Stimulated activated naive B cell treated with anti-CD40 and anti-IgM and Interleukin-4, amounts not matched to agents 10 μg/mL and 1 μg/mL and 100 μg/mL, for 72 hours (primary cell): ENCODE measurements at places on chromosomes 12 and 14.

DNA sequence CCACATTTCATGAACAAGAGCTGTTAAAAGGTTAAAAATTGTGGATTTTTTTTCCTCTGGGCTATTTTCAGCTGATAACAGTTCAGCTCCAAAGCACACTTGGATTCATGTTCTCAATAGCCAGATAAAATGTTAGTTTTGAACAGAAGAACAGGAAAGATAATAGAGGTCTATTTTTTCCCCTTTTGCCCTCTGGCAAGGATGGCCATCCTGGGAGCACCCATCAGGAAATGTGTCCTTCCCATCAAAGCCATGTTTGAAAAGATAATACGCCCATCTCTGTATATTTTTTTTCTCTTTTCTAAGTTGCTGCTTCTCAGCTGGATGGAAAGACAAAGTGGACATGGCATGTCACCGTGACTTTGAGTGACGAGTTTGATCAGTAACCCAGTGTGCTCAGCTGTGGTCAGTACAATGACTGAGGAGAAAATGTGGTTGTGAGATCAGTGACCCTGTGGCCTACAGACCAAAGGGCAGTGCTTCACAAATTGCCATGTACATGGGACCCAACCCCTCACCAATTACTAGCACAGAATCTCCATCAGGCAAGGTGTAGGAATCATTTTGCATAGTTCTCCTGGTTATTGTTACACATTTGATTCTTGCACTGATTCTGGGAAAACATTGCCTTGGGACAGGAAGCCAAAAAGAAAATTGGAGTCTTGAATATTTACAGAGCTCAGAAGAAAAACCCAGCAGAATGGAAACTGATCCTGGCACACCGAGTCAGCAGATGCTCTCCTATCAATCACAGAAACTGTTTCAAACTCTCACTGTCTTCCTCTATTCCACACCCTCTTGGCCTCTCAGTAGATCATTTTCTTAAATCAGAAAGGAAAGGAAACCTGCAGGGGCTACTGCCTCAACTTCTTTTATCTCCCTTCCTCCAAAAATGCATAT lies 64.3 kb downstream of the ANO6 start:
- H3K36me3 ChIP-seq: peaks cover 9% of the 10 kb centered on the region
- no peak for DNase-seq
- no peaks in the 10 kb centered on the region for H3K27me3 ChIP-seq
- no peak overlapping the region for H3K4me3 ChIP-seq

GRCh38 chr12:9760699-9761418 lies at the start of gene CD69:
Gene CD69 (minus strand): TSS chr12:9760901. CDS start chr12:9760820, 81 bp downstream.
- H3K36me3 ChIP-seq: peaks cover 12% of the 10 kb centered on the region
- peak; percentile 83 for DNase-seq
- H3K4me1 ChIP-seq: peaks cover 32% of the 10 kb centered on the region
- no peaks in the 10 kb centered on the region for H3K27me3 ChIP-seq
- H3K27ac ChIP-seq: peak within 1 kb of the TSS; percentile 94

DNA sequence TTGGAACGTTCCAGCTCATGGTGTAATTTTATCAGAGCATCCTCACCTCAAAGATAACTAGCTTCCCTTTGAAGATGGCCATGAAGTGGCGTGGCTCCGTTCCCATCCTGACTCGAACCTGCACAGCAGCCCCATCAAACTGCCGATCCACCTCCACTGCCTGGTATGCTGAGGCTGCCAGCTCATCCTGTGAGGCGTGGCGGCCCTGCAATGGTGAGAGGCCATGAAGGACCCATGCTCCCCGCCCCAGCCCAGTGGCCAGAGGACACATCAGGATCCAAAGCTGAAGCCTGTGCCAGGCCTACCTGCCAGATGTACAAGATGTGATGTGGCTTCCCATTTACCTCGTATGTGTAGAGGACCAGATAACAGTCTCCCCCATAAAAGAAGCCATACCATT lies 11.2 kb downstream of the AVIL start:
- H3K4me3 ChIP-seq: no peak overlapping the region
- H3K27ac ChIP-seq: no peak overlapping the region
- no peaks in the 10 kb centered on the region for H3K4me1 ChIP-seq

DNA sequence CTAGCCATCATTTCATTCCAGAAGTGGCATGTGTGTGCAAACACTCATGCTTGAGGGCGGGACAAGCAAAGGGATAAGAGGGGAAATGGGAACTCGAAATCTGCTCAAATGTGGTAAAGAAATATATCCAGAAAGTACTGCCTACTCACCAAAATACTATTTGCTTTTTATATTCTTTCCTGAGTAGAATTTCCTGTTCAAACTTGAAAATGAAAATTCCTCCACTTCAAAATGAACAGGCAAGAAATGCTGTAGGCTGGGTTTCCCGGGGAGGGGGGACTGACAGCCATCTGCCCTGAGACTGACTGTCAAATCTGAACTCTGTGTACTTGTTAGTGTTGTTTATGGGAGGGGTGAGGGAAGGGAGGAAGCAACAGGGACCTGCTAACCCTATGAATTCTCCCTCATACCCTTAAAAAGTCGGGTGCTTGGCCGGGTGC lies 34.6 kb downstream of the NTF3 start:
- H3K4me3 ChIP-seq: no peak overlapping the region
- H3K27ac ChIP-seq: no peak overlapping the region
- DNase-seq: no peak
- H3K4me1 ChIP-seq: no peaks in the 10 kb centered on the region
- peaks cover 4% of the 10 kb centered on the region for H3K27me3 ChIP-seq
- H3K36me3 ChIP-seq: no peaks in the 10 kb centered on the region
